ENCODE measurements at places on chromosomes 2 and 18.

DNA sequence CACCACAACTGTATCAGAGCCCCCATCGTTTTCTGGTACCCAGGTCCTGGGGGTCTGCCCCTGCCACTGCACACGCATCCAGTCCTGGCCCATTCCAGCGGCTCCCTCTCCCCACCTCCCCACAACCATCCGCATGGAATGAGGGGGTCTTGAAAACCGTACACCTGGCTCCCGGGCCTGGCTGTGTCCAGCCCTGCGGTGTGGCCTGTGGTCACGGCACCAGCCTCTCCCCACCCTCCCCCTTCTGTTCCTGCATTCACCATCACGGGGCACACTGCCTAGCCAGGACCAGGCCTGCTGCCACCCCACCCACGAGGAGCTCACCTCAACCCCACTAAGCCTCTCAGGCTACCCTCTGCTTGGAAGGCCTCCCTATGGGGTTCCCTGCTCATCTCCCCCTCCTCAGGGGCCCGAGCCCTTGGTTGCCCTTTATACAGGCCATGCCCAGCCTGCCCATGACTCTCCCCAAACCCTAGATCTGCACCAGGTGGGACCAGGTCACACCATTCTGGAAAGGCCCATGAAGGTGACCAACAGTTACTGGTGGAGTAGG is 11.4 kb downstream of the GPR35 start:
- DNase-seq = no peak

DNA sequence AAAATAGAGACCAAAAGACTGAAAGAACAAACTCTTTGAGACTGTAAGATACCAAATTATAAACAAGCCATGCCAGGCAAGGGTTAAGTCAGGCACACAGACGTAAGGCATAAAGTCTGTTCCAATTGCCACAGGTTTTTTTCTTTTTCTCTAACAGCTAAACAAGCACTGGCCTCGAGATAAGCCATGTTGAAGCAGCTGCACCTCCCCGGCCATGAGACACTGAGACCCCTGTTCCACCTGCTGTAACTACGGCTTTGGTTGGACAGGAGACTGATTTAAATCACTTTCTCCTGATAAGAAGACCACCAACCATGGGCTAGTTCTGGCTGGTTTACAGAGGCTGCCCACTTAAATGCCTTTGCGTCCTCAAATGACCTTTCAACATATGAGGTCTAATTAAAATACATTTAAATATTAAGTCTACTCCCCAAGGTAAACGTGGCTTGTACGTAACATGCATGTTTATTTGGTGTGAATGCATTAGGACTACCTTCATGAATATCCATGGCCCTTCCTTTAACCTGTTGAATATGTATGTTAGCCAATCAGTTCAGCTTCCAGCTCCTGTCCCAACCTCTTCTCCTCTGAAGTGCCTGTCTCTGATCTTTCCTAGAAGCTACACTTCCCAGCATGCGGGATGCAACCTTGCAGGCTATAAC is 117.2 kb downstream of the CMPK2 start:
- no peak for DNase-seq

DNA sequence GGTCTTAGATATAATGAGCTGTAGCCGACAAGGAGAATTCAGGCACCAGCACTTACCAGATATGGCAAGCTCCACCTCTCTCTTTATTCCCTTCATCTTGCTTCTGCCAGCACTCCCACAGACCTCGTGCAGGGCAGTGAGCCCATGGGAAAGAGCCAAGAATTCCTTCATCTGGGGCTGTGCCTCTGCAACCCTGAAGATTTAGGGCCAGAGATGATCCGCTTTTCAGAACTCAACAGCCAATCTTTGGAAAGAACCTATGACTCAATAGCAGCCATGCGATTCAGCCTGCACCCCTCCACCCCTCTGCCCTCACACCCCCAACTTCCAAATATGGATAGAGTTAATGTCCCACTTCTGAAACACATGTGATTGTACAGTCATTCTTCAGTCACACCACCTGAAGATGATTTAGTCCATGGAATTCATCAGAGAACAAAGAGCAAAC is 533.7 kb upstream of the TNP1 start:
- peak; percentile 24 for DNase-seq

DNA sequence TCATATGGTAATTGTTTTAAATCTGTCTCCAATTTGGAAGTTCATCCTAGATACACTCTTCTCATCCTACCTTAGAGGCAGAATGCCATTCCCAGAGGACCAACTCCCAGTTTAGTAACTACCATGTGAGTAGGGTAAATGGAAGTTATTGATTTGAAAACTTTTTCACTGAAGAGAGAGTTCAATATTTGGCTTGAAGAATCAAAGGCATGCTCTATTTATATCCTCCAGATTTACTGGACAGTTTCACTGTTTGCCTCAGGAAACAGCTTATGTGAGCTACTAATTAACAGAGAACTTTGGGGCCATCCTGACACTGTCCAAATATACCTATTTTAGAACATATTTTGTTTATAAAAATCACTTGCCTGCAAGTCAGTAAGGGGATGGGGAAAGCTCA is 607.2 kb upstream of the GYPC start:
- no peak for DNase-seq

DNA sequence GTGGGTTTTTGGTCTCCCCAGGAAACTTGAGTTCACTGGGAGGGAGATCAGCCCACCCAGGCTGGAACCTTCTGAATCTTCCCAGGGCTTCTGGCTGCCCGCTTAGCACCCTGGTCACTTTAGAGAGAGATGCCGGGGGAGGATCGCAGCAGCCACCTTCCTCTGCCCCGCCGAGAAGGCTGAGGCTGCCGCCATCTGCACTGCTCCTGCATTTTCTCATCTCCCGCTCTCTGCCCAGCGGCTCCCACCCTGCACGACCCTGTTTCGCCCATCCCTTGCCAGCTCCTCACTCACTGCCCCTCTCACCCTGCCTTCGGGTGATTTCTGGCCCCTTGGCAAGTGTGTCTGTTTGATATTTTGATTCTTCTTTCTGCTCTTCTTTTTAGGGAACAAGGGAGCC is 82.6 kb upstream of the ATG16L1 start:
- DNase-seq = no peak

DNA sequence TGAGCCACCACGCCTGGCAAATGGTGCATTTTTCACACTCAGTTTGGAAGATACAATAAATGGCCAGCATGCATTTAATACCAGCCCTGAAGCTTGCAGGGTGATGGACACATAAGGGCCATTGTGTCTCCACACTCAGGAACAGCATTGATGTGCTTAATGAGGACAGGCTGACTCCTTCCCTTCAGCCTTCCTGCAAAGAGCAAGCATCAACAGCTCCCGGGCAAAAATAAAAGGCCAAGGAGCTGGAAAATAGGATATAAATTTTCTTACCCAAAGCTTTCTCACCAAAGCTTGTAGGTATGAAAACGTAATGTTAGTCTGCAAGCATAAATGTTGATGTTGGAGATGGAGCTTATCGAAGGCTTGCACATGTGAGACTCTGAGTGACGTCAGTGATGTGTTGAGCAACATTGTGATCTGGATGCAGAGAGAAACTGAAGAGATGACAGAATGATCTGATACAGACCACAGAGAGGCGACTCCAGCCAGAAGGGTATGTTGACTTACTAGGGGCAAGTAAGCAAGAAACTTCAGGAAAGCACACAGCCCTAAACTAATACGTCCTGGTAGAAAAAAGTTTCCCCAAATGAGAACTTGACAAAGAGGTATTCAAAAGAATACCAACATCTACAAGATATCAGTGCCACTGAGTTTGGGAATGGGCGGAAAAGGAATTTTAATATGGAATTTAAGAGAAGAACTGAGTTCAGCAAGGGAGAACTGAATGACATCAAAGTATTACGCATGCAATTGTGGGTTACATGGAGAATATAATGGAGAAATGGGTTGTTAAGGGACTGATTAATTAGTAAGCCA is 256.5 kb downstream of the TGIF1 start:
- DNase-seq = no peak

DNA sequence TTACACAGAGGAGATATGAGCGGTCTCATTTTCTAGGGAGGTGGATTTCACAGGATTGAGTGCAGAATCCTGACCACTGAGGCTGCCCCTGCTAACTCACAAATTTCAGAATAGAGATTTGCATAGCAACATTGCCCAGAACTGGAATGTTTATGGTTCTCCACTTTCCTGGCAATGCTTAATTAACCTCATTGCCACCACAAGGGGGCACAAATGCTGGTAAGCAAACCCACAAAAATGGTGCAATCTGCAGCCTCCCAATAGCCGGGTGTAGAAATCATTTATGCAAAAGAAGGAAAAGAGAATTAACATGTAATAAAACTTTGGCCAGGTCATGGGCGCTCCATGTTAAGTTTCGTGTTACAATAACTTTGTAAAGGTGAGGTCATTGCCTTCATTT is 112.4 kb downstream of the CYRIA start:
- DNase-seq = no peak

- DNase-seq = no peak
Observed at GRCh38 chr18:33540392-33540791, 37.6 kb upstream of the ASXL3 start.

GRCh38 chr2:32732912-32733472 is 105.1 kb downstream of the TTC27 start:
- no peak for DNase-seq

DNA sequence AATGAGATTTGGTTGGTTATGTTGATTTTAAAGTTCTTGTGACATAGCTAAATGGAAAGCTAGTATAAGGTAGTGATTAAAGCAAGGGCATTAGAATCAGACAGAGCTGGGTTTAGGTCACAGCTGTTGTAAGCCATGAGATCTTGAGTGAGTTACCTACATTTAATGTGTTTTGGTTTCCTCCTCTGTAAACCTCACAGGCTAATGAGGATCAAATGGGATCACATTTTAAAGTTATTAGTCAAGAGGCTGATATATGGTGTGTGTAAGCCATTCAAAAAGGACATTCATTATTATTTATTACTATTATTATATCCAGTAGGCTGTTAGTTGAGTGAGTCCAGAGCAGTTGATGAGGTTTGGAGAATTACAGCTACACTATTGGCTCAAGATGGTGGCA is 416.2 kb downstream of the IRS1 start:
- DNase-seq = no peak

- DNase-seq = no peak
Observed at GRCh38 chr2:128279009-128279408, 39.7 kb downstream of the HS6ST1 start.

GRCh38 chr2:159595410-159596046 is 20.8 kb downstream of the BAZ2B start:
- no peak for DNase-seq

DNA sequence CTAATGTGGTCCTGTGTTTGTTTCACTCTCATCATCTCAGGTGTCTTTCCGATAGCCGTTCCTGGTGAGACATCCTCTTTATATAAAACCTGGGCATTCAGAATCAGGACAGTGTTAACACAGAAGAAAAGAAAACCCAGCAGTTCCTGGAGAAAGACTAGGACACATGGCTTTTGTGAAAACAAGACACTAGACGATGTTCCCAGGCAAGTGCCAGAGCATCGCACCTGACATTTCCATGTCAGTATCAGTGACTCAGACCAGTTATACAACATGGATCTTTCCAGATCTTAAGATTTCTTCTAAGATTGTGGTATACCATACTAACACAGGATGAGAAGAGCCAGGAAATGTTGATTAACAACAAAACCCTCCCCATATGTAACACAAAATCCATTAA is 96.5 kb downstream of the RIF1 start:
- no peak for DNase-seq

DNA sequence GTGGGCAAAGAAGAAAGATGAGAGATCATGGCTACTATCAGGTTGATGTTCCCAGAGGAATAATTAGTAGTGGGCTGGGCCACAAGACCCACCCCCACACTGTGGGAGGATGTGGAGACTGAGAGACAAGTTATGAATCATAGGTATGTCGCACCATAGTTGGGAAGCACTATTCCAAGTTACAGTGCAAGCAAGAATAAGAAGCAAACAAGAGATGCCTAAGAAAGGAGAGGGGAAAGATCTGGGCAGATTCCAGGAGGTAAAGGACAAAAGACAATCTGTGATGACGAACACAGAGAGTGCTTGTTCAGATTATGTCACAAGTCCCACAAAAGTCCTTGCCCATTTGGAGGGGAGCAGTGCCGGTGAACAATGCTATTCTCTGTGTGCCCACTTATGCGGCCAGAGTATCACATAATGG is 56.6 kb downstream of the FAM228A start:
- DNase-seq = no peak

- no peak for DNase-seq
Observed at GRCh38 chr2:137689549-137689948, 274.7 kb upstream of the HNMT start.

GRCh38 chr2:71974846-71975245 is 172.8 kb downstream of the CYP26B1 start:
- no peak for DNase-seq

GRCh38 chr2:100401268-100401667 is 16.2 kb downstream of the CHST10 start:
- DNase-seq = no peak

Data from SJSA1 (cell line).